ENCODE measurements at places on chromosomes 5 and 9.
A peak's percentile ranks its signal among the peaks of the same experiment; 100 is the strongest.

GRCh38 chr5:26881901-26882300 lies 156.5 kb downstream of the CDH9 start:
- no peak for DNase-seq

- DNase-seq = no peak
Observed at GRCh38 chr9:78577156-78577906, 280.4 kb downstream of the PSAT1 start.

GRCh38 chr9:124218438-124218982 lies 39.2 kb upstream of the NEK6 start:
- DNase-seq = no peak

DNA sequence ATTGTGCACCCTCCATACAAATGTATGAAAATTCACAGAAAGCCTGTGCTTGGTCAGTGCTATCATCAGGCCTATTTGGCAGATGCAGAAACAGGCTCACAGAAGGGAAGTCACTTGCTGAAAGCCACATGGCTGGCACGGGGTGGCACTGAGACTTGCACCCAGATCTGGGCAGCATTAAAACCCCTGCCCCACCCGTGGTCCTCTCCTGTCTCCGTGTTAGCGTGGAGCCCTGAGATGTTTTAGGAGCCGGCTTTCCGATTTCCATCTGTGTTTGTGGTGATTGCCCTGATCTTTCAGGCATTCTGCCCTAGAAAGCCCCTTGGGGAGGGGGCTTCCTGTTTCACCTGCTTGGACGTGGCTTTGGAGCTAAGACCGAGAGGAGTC lies 102.2 kb upstream of the IER5L start:
- DNase-seq = no peak

DNA sequence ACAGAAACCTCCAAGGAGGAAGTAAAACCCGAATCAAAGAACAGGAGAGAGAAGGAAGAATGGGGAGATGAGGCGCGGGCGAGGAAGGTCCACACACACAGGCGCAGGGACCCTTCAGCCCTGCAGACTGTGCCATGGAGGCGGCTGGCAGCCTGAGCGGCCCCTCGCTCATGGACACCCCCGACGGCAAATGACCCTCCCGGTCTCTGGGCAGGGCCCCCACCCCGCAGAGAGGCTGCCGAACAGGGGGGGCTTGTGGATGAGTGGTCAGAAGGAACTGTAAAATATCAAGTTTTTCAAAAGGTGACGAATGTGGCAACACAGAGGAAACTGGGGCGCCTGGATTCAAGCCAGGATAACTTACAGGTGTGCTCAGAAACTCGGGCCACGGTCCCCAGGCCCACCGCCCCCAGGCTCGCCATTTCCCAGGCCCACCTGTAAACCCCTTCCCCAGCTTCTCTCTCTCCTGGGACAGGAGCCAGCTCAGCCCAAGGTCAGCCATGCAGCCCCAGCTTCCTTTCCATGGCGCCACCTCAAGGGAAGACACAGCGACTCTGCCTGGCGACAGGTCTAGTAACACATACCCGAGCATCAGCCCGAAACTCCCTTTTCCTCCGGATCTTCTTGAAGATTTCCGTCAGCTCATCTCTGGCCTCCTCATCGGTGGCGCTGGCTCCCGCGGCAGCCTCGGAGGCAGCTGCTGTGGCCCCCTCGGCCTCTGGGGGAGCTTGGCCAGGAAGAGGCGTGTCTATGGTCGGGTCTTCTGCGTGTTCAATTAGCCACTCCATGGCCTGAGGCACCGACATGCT lies 16.5 kb downstream of the UBAC1 start:
- DNase-seq = no peak

GRCh38 chr9:127930231-127931091 lies at the start of gene PIP5KL1:
Gene PIP5KL1, minus strand, starts transcription at chr9:127930777. Its CDS starts 25 bp downstream, at chr9:127930752.
- peak; percentile 97 for DNase-seq

GRCh38 chr5:16135003-16135402 lies 44.6 kb downstream of the MARCHF11 start:
- DNase-seq = no peak

DNA sequence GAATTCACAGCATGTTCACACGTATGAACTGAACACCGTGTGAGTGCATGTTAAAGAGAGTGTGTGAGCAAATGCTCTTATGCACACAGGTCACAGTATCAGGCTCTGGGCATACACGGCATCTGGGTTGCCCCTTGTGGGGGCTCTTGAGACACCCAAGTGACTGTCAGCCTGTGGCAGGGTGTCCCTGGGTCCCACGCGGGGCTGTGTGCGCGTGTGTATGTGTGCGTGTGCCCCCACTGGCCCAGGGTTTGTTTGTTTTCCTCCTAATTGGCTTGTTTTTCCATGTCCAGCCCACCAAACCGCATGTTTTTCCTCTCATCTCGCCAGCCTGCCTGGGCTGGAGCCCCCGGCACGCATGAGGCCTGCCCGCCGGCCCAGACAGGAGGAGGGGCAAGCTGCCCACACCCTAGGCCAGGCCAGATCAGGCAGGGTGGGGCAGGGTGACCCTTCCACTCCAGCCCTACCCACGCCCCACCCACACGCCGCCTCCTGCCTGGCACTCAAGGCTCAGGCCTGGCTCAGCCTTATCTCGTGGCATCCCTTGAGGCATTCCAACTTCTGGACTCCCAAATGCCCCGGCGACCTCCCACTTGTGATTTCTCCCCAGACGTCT lies 28.8 kb downstream of the CNTFR start:
- DNase-seq = no peak

GRCh38 chr9:18520416-18521047 lies 46.6 kb downstream of the ADAMTSL1 start:
- no peak for DNase-seq

GRCh38 chr5:133612249-133612860 lies at the start of gene FSTL4:
Gene FSTL4, minus strand, starts transcription at chr5:133612541.
- DNase-seq = peak; percentile 88

- DNase-seq = peak; percentile 96
Observed at GRCh38 chr5:88660947-88661805, 221.8 kb downstream of the MEF2C start.

DNA sequence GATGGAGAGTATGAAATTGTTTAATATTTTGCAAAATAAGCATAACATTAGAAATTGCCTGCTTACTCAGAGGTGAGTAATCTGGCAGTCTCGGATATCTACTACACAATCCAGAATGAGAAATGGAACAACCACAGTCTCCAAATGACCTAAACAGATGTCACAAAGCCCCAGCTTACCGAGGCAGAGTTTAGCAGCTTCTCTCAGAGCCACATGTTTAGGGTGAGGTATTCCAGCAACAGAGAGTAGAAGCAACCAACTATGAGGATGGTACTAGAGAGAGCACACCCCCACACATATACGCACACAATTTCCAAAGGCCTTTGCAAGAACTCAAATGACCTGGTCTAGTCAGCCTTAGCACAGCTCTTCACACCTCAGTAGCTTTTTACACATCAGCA lies 122.7 kb upstream of the LPAR1 start:
- no peak for DNase-seq

DNA sequence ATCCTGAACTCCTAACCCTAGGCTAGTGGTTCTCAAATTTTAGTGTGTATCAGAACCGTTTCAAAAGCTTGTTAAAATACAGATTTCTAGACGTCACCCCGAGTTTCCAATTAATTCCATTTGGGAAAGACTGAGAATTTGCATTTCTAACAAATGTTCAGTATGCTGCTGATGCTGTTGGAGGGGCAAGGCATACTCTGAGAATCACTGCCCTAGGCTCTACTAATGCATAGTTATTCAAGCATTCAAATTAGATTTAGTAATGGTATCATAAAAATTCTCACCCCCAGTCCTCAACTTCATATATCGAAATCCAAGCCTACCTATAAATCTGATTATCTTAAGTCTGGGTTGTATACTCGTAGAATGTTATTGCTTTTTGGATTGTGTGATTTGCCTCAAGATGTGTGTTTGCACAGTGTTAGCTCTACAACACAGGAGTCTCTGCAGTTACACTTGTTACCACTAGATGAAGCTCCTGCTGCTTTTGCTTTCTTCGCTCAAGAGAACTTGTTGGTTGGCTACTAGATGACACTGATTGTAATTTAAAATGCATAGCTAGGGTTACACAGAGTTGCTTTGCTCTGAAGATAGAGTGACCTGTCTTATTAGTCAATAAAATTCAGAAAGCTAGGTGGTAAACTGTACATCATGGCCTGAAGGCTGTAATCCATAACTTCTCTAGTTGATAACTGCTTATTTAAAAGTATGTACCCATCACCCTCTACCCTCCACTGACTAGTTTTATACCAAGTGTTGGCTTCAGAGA lies 7.5 kb upstream of the ERAP2 start:
- peak; percentile 60 for DNase-seq

DNA sequence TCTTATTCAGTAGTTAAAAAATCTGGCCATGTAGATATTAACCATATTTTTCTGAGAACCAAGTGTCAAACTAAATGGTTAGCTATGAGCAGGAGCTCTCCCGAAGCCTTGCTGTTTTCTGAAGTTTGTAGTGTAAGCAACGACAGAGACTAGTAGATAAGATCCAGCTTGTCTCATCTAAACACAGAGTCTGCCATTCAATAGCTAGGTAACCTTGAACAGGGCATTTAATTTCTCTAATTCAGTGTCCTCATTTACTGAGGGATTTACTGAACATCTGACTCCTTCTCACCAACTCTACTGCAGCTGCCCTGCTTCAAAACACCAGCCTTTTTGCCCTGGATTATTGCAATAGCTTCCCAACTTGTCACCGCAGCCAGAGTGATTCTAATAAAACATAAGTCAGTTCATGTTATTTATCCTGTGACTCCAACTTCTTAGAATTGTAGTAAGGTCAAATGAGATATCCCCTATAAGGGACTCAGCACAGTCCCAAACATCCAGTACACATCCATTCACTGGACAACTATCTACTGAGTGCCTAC lies 337.0 kb downstream of the PLK2 start:
- DNase-seq = no peak

DNA sequence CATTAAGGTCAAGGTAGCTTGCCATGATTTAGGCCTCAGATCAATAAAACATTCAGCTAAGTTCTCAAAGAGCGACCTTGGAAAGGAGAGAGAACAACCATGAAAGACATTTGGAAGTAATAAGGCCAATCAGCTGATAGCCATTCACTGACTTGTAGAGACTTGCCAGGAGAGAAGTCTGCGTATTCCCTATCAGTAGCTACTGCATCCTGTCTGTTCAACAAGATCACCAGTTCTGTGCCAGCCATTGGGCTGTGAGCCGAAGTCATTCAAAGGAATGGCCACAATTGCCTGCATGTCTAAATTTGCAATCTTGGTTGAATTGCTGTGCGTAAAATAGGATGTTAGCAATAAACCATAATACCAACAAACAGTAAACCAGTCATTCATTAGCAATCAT lies 219.8 kb downstream of the FBXL7 start:
- no peak for DNase-seq

- DNase-seq = no peak
Observed at GRCh38 chr9:8020186-8020585, 220.6 kb upstream of the DMAC1 start.

GRCh38 chr9:12708562-12709298 lies 15.5 kb downstream of the TYRP1 start:
- no peak for DNase-seq

DNA sequence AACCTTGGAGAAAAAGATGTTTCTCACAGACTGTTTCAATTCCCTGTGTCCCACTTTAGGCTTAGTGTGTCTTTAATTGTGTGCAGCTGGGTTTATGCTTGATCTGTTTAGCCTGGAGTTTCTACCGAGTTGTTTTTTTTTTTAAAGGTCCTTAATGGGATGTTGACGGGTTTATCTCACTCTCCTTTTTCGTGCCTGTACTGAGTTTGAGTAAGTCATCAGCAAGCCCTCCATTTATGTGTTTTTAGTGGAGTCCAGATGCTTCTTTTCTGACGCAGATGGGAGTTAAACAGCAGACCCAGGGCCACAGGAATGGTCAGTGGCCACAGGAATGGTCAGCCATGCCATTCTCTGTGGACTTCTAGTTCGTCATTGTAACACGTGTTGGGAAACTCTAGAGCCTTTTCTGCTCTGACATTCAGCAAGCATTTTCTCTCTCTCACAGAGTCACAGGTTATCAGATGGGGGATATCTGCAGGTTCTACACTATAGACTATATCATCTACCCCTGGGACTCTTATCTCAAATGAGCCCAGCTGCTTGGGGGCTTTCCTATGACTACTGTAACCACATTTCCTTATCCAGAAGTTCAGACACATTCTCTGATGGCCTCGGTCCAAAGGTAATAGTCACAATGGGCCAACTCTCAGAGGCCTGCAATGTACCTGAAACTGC lies 190.5 kb downstream of the TTLL11 start:
- no peak for DNase-seq

DNA sequence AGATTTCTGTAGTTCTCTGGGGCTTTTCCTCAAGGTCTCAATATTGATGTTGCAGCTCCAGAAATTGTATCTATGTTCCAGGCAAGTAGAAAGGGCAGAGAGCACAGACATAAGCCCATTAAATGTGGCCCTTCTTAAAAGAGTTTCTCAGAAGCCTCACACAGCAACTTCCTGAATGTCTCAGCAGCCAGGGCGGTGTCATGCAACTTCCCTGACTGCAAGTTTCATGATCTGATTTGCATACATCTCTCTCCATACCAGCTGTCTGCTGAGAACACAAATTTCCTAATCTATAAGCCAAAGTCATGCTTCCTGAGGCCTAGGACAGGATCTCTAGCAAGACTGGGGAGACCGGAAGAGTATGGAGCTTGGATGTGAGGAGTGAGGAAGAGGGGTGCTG lies 13.0 kb downstream of the RGS7BP start:
- DNase-seq = no peak

DNA sequence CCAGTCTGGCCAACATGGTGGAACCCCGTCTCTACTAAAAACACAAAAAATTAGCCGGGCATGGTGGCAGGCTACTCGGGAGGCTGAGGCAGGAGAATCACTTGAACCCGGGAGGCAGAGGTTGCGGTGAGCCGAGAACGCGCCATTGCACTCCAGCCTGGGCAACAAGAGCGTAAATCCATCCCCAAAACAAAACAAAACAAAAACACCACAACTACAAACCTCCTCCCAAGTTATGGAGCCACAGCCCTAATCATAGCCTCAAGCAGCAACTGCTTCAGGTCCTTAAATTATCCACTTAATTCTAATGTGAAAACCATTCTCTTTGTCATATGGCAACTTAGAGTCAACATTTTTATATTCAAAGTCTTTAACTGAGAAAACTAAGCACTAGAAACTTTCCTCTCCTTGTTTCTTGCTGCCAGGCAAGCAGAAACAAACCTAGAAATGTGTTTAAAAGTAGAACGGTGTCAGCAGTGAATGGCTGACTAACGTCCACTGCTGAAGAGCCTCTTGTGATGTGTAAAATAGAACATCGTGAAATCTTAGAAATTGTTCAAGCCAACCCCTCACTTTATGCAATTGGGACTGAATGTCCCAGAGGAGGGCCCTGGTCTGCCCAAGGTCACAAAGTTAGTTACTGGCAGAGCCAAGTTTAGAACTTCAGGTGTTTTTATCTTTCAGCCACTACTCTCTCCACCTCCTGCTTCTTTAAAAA lies 5.7 kb downstream of the TMEM245 start:
- DNase-seq = no peak

Data from iPS-NIHi11 (cell line).